ENCODE measurements at places on chromosomes 16 and 17.

- no peak for DNase-seq
Measured at GRCh38 chr17:49513044-49513395, 17.9 kb downstream of the NGFR start.

DNA sequence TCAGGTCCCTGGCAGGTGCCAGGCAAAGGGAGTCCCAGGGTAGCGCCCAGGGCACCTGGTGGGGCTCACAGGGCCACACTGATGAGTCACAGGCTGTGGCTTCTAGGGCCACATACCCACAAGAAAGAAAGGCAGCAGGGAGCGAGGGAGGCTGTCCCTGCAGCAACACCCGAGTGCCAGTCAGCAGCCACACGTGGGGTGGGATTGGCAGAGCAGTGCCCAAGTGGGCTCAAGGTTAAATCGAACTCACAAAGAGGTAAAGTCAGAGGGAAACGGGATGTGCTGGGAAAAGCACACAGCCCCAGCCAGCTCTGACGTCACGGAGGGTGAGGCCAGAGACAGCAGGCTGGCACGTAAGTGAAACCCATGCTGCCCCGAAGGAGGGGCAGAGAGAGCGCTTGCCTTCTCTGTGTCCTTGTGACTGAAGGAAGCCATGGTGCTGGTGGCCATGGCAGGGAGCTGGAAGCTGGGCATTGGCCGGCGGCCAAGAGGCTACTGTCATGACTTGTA lies 33.8 kb downstream of the FA2H start:
- DNase-seq: no peak

- DNase-seq: peak; percentile 57
Measured at GRCh38 chr16:78122774-78123315, 23.4 kb downstream of the WWOX start.

DNA sequence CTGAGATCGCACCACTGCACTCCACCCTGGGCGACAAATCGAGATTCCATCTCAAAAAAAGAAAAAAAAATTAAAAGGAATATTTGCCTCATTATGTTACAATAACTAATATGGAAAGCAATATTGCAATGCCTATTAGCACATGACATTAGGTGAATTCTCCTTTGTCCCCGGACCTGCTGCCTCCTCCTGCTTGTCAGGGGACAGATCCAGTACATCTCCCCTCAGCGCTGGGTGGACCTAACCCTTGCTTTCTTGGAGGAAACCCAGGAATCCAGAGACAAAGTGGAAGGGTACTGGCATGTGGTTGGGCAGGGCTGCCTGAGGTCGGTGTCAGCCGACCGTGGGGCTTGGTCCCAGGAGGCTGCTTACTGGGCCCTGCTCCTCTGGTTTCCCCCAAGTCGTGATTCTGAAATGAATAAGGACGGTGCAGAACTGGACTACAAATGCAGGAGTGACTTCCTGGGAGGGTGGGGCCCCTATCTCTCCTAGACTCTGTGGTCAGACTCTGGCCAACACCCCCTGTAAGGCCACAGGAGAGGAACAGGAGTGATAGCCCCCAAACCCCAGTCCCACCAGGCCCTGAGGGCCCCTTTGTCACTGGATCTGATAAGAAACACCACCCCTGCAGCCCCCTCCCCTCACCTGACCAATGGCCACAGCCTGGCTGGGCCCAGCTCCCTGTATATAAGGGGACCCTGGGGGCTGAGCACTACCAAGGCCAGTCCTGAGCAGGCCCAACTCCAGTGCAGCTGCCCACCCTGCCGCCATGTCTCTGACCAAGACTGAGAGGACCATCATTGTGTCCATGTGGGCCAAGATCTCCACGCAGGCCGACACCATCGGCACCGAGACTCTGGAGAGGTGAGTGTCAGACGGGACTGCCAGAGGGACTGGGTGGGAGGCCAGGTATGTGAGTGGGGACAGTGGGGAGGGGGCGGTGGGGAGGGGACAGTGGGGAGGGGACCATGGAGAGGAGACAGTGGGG lies at the start of gene HBZ:
TSS of gene HBZ (plus strand) at position 504 of the 988 bp plus-strand sequence. CDS start at position 770, 266 bp downstream.
- DNase-seq: no peak

DNA sequence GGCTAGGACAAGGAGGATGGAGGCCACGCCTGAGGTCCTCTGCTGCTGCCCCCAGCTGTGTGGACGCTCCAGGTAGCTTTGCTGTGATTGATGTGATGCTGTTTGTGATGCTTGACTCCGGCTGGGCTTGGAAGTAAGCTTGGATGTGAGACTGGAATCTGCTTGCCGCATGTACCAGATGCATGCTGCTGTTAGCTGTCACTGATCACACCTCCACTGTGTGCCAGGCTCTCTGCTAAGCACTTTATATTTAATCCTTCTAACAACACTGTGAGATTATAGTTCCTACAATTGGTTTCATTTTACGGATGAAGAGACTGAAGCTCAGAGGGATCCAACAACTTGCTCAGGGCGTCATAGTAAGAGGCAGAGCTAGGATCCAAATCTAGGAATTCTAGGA lies 23.5 kb downstream of the SNX29 start:
- DNase-seq: no peak

GRCh38 chr16:15857724-15858560 lies 1.1 kb upstream of the MYH11 start:
- DNase-seq: no peak

- DNase-seq: peak; percentile 44
Measured at GRCh38 chr16:72099377-72099818, 5.8 kb downstream of the DHX38 start.

DNA sequence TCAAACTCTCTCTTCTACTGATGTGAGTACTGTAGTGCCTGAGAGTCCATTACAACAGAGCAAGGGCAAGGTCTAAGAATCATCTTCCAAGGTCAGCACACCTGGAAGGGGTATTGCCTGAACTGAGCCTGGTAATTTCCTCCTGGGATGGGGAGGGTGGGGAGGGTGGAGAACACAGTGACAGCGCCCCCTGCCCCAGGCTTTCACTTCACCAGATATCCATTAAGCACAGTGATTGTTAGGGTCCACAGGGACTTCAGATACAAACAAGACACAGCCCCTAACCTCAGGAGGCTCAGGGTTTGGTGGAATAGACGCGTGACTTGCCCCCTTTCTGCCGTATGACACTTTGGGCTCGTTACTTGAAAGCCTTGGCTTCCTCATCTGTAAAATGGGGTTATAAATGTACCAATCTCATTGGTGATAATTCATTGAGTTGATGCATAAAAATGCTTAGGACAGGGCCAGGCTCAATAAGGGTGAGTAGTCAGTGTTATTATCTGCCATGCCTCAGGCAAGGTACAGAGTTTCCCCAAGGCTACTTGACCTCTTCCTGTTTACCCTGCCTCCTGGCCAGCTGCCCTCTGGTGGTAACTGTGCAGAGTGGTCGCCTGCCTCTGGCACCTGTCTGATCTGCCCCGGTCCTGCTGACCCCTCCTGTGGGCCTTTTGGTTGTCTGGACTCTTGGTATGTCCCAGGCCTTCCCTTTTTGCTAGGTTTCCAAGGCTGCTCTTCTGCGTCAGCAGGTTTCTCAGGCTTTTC lies 13.1 kb upstream of the BRD7 start:
- no peak for DNase-seq

DNA sequence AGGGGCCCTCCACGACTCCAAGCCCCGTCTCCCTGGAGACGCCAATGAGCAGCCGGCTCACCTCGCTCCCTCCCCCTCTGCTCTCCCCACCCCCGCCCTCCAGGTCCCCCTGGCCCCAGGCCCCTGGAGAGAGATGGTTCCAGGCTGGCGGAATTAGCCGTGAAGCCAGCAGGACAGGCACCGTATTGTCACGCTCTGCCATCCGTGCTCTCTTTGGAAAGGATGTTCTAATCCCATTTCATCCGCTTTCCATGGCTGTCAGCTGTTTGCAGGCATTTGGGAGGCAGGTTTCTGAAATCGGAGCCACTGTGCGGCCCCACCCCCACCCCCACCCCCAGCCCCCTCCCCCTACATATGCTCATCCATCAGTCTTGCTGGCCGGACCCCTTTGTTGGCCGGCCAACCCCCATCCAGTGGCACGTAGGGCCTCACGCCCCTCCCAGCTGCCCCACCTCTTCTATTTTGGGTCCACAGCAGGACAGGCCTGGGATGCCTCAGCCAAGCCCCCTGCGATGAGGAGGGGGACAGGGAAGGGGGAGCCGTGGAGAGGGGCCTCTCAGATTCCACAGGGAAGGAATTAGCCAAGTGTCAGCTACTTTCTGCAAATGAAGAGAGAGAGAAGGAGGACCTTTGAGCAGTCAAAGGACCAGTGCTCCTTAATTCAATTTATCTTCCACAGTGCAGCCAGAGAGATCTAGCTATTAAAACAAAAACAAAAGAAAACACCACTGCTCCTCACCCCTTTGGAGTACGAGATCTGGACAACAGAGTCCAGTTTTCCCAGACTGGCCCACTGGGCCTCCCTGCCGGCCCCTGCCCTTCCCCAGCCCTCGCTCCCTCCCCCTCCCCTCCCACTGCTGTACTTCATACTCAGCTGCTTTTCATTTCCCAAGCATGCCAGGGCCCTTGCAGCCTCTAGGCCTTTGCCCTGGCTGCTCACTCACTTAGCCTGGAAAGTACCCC lies 30.7 kb downstream of the SDK2 start:
- no peak for DNase-seq

DNA sequence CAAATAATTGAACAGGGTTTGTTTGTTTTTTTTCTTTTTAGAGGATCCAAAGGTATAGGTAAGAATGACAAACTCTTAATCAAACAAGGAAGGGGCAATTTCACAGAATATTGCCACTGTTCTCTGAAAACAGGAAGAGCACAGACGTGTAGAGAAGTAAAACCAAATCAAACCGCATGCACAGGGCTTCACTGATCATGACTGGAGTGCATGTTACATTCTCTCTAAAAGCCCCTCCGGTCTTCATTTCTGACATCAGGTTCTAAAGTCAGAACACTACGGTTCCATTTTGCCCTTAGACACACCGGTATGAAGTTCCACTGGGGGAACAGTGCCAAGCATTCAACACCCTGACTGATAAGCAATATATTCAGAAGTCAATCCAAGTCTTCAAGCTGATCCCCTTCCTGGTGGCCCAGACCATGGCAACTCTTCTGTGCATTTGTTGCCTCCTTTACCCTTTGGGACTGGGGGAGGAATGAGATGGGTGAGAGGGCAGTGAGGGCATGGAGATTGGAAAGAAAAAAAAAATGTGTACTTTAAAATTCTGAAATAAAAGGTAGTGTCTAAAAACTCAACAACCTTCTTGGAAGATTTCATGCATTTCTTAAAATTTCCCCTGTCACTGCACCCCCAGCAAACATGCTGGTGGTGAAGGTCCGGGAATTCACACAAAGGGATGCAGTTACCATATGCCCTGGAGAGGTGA lies 1.4 kb downstream of the MMD start:
- DNase-seq: peak; percentile 79

DNA sequence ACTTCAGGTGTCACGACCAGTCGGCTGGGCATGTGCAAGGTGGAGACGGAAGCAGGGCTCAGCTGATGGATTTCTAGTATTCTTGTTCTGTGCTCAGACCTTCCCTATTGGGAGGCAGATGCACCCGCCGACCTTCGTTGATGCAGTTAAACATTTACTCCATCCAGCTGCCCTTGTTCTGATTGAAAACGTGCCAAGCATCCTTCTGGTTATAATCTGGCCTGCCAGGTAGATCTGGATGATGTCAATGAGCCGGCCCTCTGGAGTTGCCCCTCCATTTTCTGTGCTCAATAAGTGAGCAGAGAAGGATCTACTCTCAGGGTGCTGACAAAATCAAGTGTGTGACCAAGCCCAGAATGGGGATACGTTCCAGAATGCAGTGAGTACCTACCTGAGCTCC lies 38.3 kb downstream of the CCDC182 start:
- no peak for DNase-seq

- no peak for DNase-seq
Measured at GRCh38 chr17:41737680-41738023, 3.2 kb upstream of the HAP1 start.

GRCh38 chr16:82703871-82704768 lies 77.4 kb downstream of the CDH13 start:
- no peak for DNase-seq

DNA sequence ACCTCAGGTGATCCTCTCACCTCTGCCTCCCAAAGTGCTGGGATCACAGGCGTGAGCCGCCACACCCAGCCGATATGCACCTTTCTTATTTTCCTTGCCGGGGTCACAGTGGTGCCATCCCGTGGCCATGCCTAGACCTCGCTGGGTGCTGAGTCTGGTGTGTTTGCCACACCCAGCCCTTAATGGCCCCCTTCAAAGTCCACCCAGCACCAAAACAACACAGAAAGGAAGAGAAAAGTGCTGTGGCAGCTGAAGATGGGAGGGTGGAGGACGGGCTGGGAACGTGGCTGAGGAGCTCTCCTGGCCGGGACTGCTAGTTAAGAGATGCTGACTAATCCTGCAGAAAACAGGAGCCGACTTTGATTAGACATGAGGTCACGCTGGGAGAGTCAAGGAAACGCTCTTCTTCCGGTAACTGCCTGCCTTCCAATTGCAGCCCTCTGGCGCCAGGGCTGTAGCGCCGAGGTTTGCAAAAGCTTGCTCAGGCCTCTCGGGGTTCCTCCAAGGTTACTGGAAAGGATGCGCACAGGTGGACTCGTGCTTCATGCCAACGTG lies 10.9 kb downstream of the SLC43A2 start:
- DNase-seq: no peak
